ENCODE measurements at places on chromosomes 3 and 15.

DNA sequence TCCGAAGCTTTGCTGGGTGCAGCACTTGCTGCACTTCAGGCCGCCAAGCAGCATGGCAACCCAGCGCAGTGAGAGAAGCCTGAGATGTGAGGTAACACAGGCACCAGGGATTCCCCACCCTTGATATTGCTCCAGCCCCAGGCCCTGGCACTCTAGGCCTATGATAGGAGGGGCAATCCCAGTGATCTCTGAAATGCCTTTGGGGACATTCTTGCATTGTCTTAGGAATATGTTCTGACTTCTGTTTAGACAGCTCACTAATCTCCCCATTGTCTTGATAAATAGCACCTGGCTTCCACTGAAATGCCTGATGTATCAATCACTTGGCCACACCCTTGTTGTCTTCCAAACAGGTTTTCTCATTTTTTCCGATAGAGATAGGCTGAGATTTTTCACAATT lies 102.8 kb downstream of the SOX14 start:
- DNase-seq: no peak

DNA sequence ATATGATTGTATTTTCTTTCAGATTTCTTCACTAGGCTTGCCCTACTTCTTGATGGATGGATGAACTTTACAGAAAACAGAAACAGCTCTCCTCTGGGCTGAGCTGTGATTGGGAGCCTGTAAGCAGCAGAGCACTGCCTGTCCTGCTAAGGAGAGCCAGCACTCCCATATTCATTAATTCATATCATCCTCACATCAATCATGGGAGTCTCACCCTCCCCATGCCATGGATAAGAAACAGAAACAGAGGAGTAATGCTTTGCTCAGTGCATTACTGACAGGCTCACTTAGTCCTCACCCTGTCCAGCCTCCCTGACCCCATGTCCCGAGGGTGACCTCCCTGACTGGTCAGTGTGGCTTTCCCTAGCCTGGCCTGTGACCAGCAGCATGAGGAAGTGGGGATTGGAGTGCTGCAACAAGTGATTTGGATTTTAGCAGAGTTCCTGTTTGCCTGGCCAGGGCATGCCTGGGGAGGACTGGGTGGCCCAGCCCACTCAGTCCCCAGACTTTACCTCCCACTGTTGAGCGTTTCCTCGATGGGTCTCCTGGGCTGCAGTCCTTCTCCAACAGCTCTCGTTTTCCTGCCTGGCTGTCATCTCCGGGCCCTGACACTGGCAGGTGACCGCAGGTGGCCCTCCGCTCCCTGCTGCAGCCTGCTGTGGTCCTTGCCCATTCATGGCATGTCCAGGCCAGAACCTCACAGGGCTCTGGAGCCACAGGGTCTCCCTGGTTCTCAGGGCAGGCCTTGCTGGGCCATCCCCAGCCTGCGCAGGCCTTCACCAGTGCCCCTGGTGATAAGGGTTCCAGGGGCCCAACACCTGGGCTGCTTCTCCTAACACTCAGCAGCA lies 1.3 kb upstream of the TMIE start:
- no peak for DNase-seq

DNA sequence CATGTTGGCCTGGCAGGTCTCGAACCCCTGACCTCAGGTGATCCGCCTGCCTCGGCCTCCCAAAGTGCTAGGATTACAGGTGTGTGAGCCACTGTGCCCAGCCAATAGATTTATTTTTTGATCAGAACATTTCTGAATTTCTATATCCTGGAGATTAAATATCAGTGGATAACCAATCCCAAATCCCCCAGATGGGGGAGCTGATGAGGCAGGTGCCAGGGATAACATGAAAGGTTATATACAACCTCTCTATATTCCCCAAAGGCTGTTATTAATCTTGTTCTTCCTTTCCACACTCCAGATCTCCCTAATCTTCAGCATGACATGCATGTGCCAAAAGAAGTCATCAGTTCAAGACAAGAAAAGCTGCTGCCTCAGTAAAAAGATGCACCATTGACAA lies 112.3 kb downstream of the WDR76 start:
- DNase-seq: no peak

- DNase-seq: no peak
Measured at GRCh38 chr3:142118911-142119310, 30.4 kb downstream of the TFDP2 start.

DNA sequence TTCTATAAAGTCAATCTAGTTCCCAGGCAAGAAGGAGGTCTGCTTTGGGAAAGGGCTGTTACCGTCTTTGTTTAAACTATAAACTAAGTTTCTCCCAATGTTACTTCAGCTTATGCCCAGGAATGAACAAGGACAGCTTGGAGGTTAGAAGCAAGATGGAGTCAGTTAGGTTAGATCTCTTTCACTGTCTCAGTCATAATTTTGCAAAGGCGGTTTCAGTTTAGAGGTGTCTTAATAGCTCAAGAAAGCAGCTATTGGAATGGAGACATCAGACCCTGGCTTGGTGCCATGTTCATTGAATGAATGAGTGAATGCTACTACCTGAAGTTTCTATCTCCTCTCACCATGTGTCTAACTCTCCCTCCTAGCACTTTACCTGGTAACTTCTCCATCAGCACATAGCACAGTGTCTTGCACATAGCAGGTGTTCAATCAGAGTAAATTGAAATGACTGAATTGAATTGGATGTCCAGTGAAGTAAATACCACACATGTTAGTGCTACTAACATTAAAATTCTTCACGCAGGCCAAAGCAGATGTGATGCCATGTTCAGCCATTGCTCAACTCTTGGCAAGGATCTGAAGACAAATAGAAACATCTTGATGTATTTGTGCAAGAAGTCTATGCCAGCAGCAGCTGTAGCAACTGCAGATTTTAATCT lies 28.2 kb downstream of the CLEC3B start:
- DNase-seq: no peak

GRCh38 chr3:10445561-10446175 lies 59.7 kb downstream of the ATP2B2 start:
- no peak for DNase-seq
